T-helper 1 cell (primary cell): ENCODE measurements at places on chromosomes 6 and 20.

- no peak for DNase-seq
These were observed 6.1 kb downstream of the TRIM10 start for GRCh38 chr6:30154709-30155519.

DNA sequence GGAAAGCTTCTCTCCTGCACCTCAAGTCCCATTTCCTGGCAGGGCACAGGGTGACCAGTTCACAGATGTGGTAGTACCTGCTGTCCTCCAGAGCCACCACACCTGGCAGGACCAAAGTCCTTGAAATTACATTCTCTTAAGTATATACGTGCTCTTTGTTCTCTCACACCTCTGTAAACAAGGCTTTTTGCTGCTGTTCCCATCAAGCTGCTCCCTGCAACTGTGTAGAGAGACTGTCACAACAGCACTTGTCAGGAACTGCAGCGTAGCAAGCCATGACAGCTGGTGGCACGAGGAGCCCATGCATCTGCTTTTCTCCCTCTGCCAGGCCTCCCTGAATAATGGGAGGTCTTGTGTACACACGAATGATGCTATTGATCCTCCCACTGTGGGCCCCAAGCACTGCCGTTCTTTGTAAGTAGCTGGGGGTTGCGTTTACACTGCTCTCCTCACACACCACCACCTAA, 431.8 kb downstream of the CD83 start:
- DNase-seq = no peak

DNA sequence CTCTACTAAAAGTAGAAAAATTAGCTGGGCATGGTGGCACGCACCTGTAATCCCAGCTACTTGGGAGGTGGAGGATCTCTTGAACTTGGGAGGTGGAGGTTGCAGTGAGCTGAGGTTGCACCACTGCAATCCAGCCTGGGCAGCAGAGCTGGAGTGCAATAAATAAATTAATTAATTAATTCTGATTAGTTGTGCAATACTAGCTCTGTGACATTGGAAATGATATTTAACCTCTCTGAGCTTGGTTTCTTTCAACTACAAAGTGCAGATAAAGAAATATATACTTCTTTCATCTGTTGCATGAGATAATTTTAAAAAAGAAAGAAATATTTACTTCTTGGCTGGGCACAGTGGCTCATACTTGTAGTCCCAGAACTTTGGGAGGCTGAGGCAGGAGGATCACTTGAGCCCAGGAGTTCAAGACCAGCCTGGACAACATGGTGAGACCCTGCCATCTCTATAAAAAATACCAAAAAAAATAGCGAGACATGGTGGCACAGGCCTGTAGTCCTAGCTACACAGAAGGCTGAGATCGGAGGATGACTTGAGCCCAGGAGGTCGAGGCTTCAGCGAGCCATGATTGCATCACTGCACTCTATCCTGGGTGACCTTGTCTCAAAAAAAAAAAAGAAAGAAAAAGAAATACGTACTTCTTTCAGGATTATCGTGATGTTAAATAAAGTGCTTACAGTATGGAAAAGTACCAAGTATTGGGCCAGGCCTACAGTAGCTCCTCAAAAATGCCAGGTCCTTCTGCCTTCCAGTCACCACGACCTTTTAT, 15.6 kb upstream of the TBCC start:
- DNase-seq = no peak

DNA sequence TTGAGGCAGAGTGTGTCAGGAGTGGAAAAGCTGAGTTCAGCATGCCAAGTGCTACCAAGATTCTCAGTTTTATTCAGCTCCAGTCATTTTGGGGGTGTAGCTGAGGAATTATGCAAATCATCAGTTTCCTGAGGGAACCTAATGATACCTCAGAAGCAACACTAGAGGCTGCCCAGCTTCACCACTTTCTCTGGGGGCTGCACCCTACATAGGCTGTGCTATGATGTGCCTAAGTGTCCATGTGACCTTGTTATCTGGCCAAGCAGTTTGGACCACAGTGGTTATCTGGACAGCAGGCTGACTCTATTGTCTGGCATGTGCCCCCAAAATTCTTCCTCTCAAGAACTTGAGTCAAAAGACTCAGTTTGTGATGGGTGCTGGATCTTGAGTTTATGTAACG, 374.6 kb upstream of the SYNCRIP start:
- no peak for DNase-seq

GRCh38 chr6:116485559-116486184, 24.5 kb downstream of the CALHM6 start:
- DNase-seq = no peak

DNA sequence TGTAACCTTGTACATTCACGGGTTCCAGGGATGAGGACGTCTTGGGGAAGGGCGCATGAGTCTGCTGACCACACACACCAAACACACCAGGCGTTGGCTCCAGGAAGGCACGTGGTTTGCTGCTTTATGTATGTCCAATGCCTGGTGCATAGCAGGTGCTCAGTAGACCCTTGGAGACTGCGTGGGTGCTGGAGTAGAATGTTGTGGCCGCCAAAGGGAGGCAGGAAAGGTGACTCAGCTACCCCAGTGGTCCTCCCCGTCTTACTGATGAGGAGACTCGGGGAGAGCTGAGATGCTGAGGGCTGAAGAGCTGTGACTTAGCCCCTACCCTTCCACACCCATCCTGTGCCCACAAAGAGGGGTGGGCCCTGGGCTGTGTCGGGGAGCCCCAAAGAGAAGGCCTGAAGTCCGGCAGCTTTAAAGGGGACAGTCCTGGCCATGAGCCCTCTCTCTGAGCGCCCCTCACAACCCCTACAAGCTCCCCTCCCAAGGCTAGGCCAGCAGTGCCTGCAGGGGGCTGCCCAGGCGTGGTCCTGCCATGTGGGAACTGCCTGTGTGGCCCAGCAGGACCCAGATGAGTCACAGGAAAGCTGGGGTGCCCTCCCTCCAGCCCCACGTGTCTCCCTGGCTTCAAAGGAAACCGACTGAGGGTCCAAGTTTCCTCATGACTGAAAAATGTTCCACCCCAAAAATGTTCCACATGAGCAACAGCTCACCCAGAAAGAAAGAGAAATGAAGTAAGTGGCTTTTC, 28.0 kb upstream of the PTGIS start:
- peak; percentile 86 for DNase-seq

- DNase-seq = no peak
These were observed 611.7 kb downstream of the UTRN start for GRCh38 chr6:144896871-144897270.

DNA sequence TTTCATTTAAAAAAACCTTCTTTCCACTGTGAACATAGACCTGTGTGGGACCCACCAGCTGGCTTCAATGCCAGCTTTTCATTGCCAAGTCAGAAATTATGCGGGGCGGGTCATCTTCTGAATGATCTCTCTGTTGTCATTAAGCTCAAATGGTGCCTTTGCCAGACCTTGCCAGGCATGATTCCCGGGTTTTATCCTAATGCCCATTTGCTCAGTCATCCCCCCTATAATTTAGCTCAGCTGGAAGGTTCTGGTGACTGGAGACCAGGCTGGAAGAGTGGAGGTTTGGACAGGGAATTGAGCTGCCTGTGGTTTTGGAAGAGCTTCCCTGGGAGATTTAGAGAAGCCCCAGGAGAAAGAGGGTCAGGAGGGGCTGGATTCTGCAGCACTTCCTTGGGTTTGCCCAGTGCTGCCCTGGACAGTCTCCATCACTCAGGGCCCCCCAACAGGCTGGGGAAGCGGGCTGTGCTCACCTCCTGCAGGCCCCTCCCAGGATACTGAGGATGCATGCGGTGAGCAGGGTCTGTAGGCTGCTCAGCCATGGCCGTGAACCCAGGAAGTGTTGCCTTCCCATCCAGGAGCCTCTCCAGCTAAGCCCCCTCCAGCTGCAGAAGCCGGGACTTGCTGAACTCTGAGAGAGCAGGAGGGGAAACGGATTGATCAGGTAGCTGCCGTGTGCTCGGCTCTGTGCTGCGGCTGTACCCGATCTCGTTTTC, 273.0 kb downstream of the CDH4 start:
- no peak for DNase-seq

GRCh38 chr6:80403365-80403764, 296.9 kb downstream of the BCKDHB start:
- DNase-seq = no peak

- no peak for DNase-seq
These were observed 200.4 kb downstream of the C6orf118 start for GRCh38 chr6:165109011-165109410.

DNA sequence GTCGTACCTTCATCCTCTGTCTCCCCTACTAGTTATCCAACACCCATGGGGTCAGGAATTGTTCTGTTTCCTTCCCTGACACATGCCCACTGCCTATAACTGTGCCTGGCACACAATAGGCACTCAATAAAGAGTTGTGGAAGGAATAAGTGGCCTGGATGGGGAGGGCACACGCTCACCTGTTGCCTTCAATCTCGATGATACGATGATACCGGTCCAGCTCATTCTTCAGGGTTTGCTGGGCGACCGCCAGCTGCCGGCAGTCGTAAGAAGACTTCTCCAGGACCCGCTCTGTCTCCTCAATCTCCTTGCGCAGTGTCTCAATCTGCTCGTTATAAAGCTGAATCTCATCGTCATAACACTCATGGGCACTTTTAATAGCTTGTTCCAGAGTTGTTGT, 32.5 kb downstream of the BFSP1 start:
- no peak for DNase-seq

DNA sequence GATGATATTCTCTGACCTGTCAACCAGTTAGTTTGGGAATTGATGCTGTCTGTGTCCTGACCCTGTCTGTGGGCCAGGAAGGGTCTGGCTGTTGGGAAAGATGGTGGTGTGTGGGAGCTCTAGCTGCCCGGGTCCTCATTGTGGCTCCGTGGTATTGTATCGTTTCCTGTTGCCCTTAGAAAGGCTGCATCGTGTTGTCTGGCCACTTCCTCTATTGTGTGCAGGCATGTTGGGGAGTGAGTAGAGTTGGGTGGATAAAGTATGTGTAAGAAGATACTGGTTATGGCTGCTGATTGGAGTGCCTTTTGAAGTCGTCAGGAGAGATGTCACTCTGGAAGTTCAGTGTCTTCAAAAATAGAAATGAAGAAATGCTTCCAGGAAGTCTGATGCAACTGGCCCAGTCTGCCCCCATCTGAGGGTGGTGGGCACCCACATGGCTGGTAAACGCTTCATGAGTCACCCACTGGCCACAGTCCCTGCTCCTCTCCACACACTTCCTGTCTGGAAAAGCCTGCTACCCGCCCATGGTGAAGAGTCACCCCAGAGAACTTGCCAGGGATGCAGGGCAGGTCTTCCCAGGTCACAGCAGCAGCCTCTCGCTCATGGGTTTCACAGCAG, 27.9 kb downstream of the PPARD start:
- no peak for DNase-seq

DNA sequence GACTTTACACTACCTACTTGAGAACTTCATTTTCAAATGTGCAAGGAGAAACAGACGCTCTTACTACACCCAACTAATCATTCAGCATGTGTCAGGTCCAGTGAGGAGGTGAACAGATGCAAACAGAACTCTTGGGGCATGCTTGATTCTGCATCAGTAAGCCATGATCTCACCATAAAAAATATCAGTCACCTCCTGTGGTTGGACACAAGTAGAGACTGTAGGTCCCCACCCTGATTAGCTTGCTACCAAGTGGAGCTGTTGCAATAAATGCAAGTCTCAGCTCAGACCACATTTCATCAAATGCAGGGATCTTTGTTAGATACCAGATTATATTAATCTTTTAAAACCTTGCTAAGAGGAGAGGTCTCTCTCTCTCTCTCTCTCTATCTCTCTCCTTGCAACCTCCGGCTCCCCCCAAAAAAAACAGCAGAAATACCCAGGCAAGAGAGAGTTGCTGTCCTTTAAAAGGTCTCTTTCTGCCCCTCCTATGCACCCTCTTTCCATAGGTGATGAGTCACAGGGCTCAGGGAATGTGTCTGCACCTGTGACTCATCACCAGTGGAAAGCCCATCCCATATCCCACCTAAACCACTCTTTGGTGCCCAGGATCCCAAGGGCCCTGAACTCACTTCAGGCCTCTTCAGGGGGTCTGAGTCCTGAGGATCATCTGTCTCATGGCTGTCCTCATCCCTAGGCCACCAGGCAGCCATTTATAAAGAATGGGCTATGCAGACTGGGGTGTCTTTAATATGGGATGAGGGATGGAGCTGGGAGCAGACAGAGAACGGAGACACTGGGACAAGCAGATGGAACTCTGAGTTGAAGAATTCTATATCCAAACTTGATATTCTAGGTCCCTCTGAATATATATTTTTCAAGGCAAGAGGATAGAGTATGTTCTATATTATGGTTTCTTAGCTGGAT, 154.5 kb downstream of the QRSL1 start:
- DNase-seq = no peak

DNA sequence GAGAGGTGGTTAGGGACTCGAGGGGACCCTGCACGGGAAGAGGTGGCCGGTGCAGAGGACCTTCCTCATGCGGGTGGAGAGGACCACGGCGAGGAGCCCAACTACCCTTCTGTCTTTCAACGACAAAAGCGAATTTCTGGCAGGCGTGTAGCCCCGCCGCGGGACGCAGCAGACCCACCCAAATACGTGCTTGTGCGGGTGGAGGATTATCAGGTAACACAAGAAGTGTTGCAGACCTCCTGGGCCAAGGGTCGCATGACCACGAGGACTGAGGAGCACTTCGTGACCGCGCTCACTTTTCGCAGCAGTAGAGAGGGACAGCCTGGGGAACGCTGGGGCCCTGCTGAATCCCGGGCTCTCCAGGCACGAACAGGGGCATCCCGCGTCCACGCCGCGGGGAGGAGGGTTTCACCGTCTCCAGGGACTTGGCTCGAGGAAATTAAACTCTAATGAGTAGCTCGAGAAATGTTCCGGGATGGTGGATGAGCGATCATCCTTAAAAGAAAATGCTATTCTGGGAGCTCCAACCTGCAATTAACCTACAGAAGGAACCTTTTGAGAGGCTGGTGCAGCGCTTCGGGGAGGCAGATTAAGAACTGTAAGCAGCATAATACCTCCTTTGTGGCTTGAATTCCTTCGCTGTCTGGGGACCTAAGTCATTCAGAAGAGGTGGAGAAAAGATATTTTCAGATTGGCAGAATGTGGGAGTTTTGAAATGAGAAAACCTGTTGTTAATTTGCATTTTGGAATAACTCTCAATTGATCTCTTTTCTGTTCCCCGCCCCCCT, 804 bp downstream of the C6orf141 start:
- DNase-seq = no peak

DNA sequence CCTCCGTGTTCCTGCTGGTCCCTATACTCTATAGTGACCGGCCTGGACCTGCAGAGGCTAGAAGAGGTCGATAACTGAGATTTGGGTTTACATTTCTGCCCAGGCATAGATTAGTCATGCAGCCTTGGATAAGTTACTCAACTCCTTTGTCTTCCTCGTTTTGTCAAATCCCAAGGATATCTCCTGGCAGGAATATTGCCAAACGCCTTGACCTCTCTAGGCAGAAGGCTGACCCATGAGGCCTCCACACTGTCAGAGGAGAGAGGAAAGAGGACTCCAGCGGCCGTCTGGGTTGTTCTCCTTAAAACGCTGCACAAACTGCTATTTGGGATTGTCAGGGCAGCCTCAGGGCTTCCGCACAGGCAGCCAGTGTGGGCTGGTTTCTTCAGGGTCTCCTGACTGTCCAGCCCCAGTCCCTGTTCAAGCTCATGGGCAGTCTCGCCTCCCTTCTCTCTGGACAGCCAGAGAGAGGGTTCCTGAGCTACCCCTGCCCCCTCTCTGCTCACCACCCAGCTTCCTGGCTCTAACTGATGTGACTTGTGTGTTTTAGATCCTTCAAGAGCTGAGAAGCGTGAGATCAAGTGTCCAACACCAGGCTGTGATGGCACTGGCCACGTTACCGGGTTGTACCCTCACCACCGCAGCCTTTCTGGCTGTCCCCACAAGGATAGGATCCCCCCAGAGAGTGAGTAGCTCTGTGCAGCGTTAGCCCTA, 44.7 kb upstream of the PCMTD2 start:
- no peak for DNase-seq

GRCh38 chr6:44494011-44494501, 106.5 kb downstream of the CDC5L start:
- no peak for DNase-seq

- no peak for DNase-seq
These were observed 52.0 kb downstream of the LGSN start for GRCh38 chr6:63267828-63268227.
